ENCODE measurements at places on chromosomes 11 and 22. TPM values are rescaled to one million over a fixed set of nuclear protein-coding genes. Genes with fewer than 3 reads are reported as not detected.

GRCh38 chr22:46866591-46866990 lies 104.1 kb downstream of the TBC1D22A start:
- no peak overlapping the region for H3K4me3 ChIP-seq
- H3K4me1 ChIP-seq = no peaks in the 10 kb centered on the region
- no peaks in the 10 kb centered on the region for H3K27me3 ChIP-seq
- no peaks in the 10 kb centered on the region for H3K36me3 ChIP-seq
- H3K27ac ChIP-seq = no peak overlapping the region

DNA sequence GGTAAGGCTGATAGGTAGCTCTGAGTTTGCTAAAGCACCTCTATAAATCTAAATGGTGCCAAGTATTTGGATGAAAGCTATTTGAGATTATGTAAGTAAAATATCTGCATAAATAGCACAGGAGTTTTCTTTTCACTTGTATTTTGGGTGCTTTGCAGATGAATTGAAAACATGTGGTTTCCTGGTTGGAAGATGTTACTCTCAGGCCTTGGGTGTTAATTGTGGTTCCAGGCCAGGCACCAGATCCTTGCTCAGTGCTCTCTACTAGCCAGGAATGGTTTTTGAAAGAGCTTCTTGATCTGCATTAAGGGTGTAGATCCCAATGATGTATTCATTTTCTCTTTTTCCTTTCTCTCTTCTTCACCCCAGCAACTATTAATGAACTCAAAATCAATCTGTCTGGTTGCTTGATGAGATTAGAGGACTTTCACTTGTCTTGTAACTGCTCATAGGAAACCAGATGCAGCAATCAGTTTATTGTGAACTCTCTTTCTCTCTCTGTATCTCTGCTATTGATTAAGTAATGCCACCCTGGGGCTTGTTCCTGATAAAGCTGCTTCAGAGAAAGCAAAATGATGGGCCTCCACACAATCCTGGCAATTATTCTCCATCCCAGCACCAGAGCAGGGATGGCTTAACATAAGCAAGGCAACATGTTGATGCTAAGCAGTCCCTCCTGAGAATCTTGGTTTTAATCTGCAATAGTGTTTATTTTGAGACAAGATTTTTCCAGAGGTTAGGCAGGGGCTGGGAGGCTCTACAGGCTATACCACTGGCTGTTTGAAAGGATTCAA lies 147.0 kb upstream of the NTM start:
- no peak overlapping the region for H3K4me3 ChIP-seq
- H3K36me3 ChIP-seq = no peaks in the 10 kb centered on the region
- no peak for DNase-seq
- no peak overlapping the region for H3K27ac ChIP-seq
- no peaks in the 10 kb centered on the region for H3K27me3 ChIP-seq

DNA sequence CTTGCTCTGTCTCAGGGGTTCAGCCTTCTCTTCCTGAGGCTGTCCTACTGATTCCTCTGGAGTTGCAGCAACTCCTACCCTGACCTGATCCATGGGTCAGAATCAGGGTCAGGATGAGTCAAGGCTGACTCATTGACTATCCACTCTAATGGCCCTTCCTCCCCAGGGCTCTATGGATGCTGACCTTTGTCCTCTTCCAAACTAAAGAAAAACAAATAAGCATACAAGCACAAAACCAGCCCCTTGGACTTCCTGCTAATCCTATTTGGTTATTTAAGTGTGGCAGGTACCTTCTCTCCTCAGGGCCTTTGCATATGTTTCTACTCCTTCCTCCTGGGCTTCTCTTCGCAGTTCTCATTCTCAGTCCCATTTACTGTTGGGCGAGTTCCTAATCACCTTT lies 204.5 kb upstream of the NAV2 start:
- peaks cover 3% of the 10 kb centered on the region for H3K4me1 ChIP-seq
- no peak overlapping the region for H3K27ac ChIP-seq
- DNase-seq = no peak
- no peaks in the 10 kb centered on the region for H3K36me3 ChIP-seq
- no peak overlapping the region for H3K4me3 ChIP-seq
- H3K27me3 ChIP-seq = no peaks in the 10 kb centered on the region

Gene CNGA4
- 0.72 TPM for total RNA-seq

DNA sequence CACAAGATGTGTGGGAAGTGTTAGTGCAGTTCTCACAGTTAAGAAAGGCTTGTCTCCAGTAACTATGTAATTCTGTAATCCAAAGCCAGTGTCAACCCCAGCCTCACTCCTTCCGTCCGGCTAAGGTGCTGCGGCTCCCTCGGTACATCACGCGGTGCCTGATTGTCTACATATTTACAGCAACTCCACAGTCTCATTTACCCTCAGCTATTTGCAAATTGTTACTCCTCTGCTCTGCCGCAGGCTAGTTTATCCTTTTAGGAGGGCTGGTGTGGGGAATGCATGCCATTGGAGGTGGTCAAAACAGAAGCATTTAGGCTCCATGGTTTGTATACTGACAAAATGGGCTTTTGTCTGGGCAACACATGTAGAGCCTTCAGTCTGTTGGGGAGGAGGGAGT lies 358.3 kb downstream of the METTL15 start:
- no peaks in the 10 kb centered on the region for H3K36me3 ChIP-seq
- H3K27ac ChIP-seq = no peak overlapping the region
- H3K4me1 ChIP-seq = no peaks in the 10 kb centered on the region
- no peaks in the 10 kb centered on the region for H3K27me3 ChIP-seq
- DNase-seq = no peak

- H3K4me3 ChIP-seq = no peak overlapping the region
- H3K27ac ChIP-seq = peak overlapping the region; percentile 22
- H3K4me1 ChIP-seq = no peaks in the 10 kb centered on the region
Observed at GRCh38 chr22:46350121-46350520, 14.6 kb downstream of the TRMU start.

GRCh38 chr22:23700706-23701105 lies 9.9 kb downstream of the RGL4 start:
- no peaks in the 10 kb centered on the region for H3K27me3 ChIP-seq
- H3K4me3 ChIP-seq = no peak overlapping the region
- no peak overlapping the region for H3K27ac ChIP-seq

Gene SORL1
- total RNA-seq = 31.8 TPM

GRCh38 chr11:123797541-123797940 lies 8.6 kb downstream of the OR6M1 start:
- no peaks in the 10 kb centered on the region for H3K27me3 ChIP-seq
- no peak overlapping the region for H3K27ac ChIP-seq
- H3K4me1 ChIP-seq = no peaks in the 10 kb centered on the region
- H3K4me3 ChIP-seq = no peak overlapping the region
- no peak for DNase-seq
- no peaks in the 10 kb centered on the region for H3K36me3 ChIP-seq

- no peak overlapping the region for H3K4me3 ChIP-seq
- H3K27me3 ChIP-seq = no peaks in the 10 kb centered on the region
- H3K27ac ChIP-seq = no peak overlapping the region
- peaks cover 2% of the 10 kb centered on the region for H3K4me1 ChIP-seq
Observed at GRCh38 chr11:100759106-100759505, 72.0 kb downstream of the ARHGAP42 start.

Gene TSPAN4
- 89.7 TPM for total RNA-seq

GRCh38 chr11:94705891-94706615 lies 62.1 kb upstream of the AMOTL1 start:
- H3K4me1 ChIP-seq = no peaks in the 10 kb centered on the region
- H3K27me3 ChIP-seq = no peaks in the 10 kb centered on the region
- no peak overlapping the region for H3K27ac ChIP-seq
- DNase-seq = no peak
- H3K4me3 ChIP-seq = no peak overlapping the region

DNA sequence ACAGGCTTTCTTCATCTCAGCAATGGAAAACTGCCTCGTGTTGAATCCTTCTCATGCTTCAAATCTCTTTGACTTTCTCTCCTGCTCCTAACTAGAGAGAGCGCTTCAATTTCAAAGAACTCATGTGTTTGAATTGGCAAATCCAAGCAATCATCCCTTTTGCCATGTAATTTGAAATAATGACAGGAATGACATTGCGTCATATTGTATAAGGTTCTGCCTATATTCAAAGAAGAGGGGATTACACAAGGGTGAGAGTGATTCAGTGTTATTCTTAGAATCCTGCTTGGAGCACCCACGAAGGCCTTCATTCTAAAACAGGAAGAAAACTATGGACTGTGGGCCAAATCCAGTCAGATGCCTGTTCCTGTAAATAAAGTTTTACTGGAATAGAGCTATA lies 720.6 kb downstream of the JRKL start:
- H3K36me3 ChIP-seq = no peaks in the 10 kb centered on the region
- no peaks in the 10 kb centered on the region for H3K4me1 ChIP-seq
- DNase-seq = no peak
- no peak overlapping the region for H3K27ac ChIP-seq

Gene KCNC1
- not detected for total RNA-seq

- no peaks in the 10 kb centered on the region for H3K36me3 ChIP-seq
- H3K27me3 ChIP-seq = no peaks in the 10 kb centered on the region
- H3K4me3 ChIP-seq = no peak overlapping the region
- no peak for DNase-seq
- H3K4me1 ChIP-seq = peaks cover 12% of the 10 kb centered on the region
Observed at GRCh38 chr11:108672786-108673185, 7.9 kb downstream of the DDX10 start.

GRCh38 chr11:22846726-22847125 lies 13.5 kb downstream of the CCDC179 start:
- H3K4me3 ChIP-seq = no peak overlapping the region
- DNase-seq = no peak
- H3K36me3 ChIP-seq = no peaks in the 10 kb centered on the region
- H3K4me1 ChIP-seq = no peaks in the 10 kb centered on the region
- H3K27ac ChIP-seq = no peak overlapping the region

Gene SCGB1A1
- total RNA-seq = 11.6 TPM

DNA sequence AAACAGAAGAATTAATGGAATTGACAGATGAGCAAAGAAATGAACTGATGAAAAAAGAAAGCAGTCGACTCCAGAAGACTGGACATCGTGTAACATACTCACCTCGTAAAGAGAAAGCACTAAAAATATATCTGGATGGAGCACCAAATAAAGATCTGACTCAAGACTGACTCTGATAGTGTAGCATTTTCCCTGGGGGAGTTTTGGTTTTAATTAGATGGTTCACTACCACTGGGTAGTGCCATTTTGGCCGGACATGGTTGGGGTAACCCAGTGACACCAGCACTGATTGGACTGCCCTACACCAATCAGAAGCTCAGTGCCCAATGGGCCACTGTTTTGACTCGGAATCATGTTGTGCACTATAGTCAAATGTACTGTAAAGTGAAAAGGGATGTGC lies 52.4 kb downstream of the DKK3 start:
- H3K36me3 ChIP-seq = no peaks in the 10 kb centered on the region
- DNase-seq = no peak
- no peaks in the 10 kb centered on the region for H3K27me3 ChIP-seq
- H3K4me1 ChIP-seq = no peaks in the 10 kb centered on the region

DNA sequence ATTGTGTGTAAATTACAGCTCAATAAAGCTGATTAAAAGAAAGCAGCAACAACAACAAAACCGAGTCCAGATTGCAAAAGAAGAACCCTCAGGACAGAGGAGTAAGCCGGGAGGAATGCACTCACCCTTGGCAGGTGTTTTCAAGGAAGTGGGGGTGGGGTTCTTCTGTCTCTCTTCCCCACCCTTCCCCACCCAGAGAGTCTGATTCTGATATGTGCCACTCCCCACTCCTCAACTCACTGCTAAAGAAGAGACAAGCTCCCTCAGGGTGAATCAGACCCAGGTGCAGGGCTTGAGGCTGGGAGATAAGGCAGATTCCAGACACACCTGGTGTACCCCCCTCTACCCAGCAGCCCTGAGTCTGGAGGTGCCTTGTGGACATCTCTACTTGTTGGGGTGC lies 38.4 kb upstream of the PHF21A start:
- no peak overlapping the region for H3K27ac ChIP-seq
- H3K4me3 ChIP-seq = no peak overlapping the region
- no peaks in the 10 kb centered on the region for H3K27me3 ChIP-seq

Gene JRKL
- 13.8 TPM for total RNA-seq

DNA sequence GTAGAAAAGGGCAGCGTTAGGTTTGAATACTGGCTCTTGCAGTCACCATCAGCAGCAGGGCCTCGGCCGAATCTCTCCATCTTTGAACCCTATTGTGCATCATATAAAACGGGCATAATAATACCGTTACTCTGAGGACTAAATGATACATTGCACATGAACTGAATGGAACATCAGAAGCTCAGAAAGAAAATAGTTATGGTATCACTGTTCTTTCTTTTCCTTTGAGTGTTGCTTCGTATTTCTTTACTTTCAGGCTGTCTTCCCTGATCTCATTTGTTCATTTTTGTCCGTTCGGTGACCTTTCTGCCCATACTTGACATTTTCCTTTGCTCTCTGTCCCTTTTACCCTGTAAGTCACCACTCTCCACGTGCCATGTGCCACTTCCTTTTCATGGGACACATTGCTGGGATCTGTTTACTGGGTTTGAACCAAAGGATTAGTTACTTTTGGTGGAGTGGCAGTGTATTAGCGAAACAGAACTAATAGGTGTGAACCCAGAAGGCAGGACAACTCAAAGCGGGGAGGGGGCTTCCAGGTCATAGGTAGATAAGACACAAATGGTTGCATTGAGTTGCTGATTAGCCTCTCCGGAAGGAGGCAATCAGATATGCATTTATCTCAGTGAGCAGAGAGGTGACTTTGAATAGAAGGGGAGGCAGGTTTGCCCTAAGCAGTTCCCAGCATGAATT lies 717 bp upstream of the ZNF202 start:
- H3K27me3 ChIP-seq = no peaks in the 10 kb centered on the region
- peak overlapping the region; percentile 96 for H3K4me3 ChIP-seq
- no peaks in the 10 kb centered on the region for H3K36me3 ChIP-seq
- H3K27ac ChIP-seq = no peak overlapping the region

GRCh38 chr11:88266919-88267318 lies 70.6 kb downstream of the CTSC start:
- no peak overlapping the region for H3K27ac ChIP-seq
- H3K27me3 ChIP-seq = no peaks in the 10 kb centered on the region
- no peaks in the 10 kb centered on the region for H3K36me3 ChIP-seq
- no peak for DNase-seq

GRCh38 chr11:110279881-110280280 lies 16.5 kb downstream of the RDX start:
- no peak overlapping the region for H3K27ac ChIP-seq
- no peak for DNase-seq
- no peaks in the 10 kb centered on the region for H3K27me3 ChIP-seq

- H3K27ac ChIP-seq = no peak overlapping the region
- DNase-seq = no peak
- no peaks in the 10 kb centered on the region for H3K36me3 ChIP-seq
- H3K4me1 ChIP-seq = no peaks in the 10 kb centered on the region
- no peak overlapping the region for H3K4me3 ChIP-seq
- H3K27me3 ChIP-seq = no peaks in the 10 kb centered on the region
Observed at GRCh38 chr11:118047749-118048148, 29.1 kb upstream of the TMPRSS4 start.

Gene TTC28
- total RNA-seq = 82.2 TPM

Gene DDX25
- total RNA-seq = not detected

Gene COMT
- 164 TPM for total RNA-seq

Gene PLCB3
- total RNA-seq = 17.8 TPM
